ENCODE measurements at places on chromosomes 6 and 20. TPM values are rescaled to one million over a fixed set of nuclear protein-coding genes. Genes with fewer than 3 reads are reported as not detected.

The BNIP5 gene
- not detected for total RNA-seq

The SNAP91 gene
- 0.24 TPM for total RNA-seq

The C20orf144 gene
- total RNA-seq = not detected

The MEI4 gene
- total RNA-seq = 0.54 TPM

The CENPW gene
- 16.1 TPM for total RNA-seq

The GHRH gene
- total RNA-seq = not detected

The ENPP4 gene
- total RNA-seq = 5.7 TPM

The PRL gene
- total RNA-seq = not detected

The NCOA5 gene
- total RNA-seq = 20.7 TPM
